CD4-positive, alpha-beta T cell (primary cell): ENCODE measurements at places on chromosomes 6 and 20. TPM values are rescaled to one million over a fixed set of nuclear protein-coding genes. Genes with fewer than 3 reads are reported as not detected.

KCNS1 gene
- not detected for total RNA-seq

- DNase-seq, result no peak
- H3K27ac ChIP-seq, result no peak overlapping the region
- peaks cover 25% of the 10 kb centered on the region for H3K27me3 ChIP-seq
- peaks cover 39% of the 10 kb centered on the region for H3K4me1 ChIP-seq
Measured at GRCh38 chr6:41428996-41429421, 93.6 kb downstream of the NCR2 start.

DNA sequence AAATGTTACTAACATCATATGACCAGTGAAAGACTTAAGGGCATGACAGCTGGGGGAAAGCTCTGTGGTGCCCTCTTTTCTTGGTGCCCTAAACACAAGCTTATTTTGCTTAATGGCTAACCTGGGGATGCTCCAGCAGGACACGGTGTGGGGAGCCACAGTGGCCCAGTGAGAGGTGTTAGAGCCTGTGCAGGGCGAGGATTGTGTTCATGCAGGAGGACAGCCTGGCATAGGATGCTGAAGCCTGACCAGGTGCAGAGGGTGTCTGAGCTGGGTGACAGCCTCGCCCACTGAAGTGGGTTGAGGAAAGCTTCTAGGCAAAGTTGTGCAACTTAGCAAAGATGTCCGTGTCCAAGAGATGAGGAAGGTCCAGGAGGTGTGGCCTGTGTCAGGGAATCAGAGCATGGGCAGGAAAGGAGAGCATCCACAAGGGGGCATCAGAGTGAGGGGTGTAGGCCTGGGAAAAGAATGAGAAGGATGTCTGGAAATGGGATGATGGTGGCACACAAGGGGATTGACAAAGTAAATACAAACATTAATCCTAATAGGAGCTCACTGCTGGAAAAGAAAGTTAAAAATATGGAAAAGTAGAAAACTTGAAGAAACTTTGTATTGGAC lies 33.9 kb downstream of the SLC17A4 start:
- H3K36me3 ChIP-seq, result no peaks in the 10 kb centered on the region
- no peaks in the 10 kb centered on the region for H3K4me1 ChIP-seq
- no peak overlapping the region for H3K27ac ChIP-seq
- H3K4me3 ChIP-seq, result no peak overlapping the region
- H3K27me3 ChIP-seq, result no peaks in the 10 kb centered on the region
- peak; percentile 10 for DNase-seq

GRCh38 chr20:7879883-7880282 lies 60.4 kb downstream of the HAO1 start:
- no peaks in the 10 kb centered on the region for H3K36me3 ChIP-seq
- no peak for DNase-seq
- no peak overlapping the region for H3K4me3 ChIP-seq
- H3K27ac ChIP-seq, result no peak overlapping the region
- H3K4me1 ChIP-seq, result no peaks in the 10 kb centered on the region

ZNFX1 gene
- total RNA-seq, result 50.6 TPM

OXT gene
- total RNA-seq, result 1.1 TPM

EBF4 gene
- total RNA-seq, result 5.1 TPM

- H3K36me3 ChIP-seq, result peaks cover 3% of the 10 kb centered on the region
- H3K27me3 ChIP-seq, result no peaks in the 10 kb centered on the region
- H3K4me1 ChIP-seq, result no peaks in the 10 kb centered on the region
- no peak for DNase-seq
Measured at GRCh38 chr20:20658871-20659431, 53.5 kb downstream of the RALGAPA2 start.

PTCRA gene
- not detected for total RNA-seq

- H3K4me1 ChIP-seq, result no peaks in the 10 kb centered on the region
- no peak for DNase-seq
- no peaks in the 10 kb centered on the region for H3K27me3 ChIP-seq
- no peak overlapping the region for H3K27ac ChIP-seq
- H3K36me3 ChIP-seq, result no peaks in the 10 kb centered on the region
Measured at GRCh38 chr6:5592886-5593519, 331.7 kb downstream of the FARS2 start.

DNA sequence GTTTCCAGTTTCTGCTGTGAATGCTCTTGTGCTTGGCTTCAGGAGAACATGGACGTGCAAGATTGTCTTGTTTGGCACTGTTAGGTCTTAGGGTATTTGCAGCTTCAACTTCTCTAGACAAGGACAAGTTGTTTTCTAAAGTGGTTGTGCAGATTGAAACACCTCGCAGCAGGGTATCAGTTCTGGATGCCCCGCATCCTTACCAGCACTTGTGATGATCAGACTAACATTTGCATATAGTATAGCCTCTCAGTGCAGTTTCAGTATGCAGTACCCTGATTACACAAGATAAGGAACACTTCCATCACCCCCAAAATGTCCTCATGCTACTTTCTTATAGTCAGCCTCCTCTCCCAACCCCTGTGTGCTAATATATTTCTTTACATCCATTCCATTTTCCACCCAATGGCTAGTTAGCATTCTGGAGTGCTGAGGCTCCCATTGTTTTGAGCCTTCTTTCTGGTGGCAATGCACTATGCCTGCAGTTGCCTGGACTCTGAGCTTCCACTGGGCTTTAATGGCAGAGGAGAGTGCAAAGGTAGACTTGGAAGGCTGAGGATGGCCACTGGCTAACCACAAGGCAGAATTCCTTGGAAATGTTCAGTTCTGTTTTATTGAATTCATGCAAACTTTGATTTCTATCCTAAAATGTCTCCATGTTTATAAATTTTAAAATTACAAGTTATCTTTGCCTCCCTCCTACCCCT lies 35.4 kb downstream of the KIF3B start:
- peaks cover 65% of the 10 kb centered on the region for H3K36me3 ChIP-seq
- no peaks in the 10 kb centered on the region for H3K4me1 ChIP-seq
- no peak overlapping the region for H3K4me3 ChIP-seq
- H3K27me3 ChIP-seq, result no peaks in the 10 kb centered on the region
- no peak for DNase-seq

DNA sequence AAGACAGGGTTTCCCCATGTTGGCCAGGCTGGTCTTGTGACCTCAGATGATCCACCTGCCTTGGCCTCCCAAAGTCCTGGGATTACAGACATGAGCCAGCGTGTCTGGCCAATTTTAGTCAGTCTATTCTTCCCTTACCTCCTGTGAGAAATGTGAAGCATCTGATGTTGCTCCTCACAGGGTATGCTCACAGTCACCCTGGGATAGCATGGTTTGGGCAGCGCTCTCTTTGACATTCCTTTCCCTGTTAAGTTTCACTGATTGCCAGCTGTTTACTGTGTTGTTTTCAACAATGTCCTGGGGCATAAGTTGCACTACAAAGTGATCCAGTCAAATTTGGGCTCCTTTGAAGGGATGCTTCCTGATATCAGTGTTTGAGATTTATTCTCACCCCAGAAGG lies 13.1 kb downstream of the CDC5L start:
- no peaks in the 10 kb centered on the region for H3K4me1 ChIP-seq
- H3K4me3 ChIP-seq, result no peak overlapping the region
- no peak overlapping the region for H3K27ac ChIP-seq
- H3K27me3 ChIP-seq, result no peaks in the 10 kb centered on the region

PXDC1 gene
- 0.27 TPM for total RNA-seq

TDRD6 gene
- not detected for total RNA-seq

GGTLC1 gene
- total RNA-seq, result not detected

DNA sequence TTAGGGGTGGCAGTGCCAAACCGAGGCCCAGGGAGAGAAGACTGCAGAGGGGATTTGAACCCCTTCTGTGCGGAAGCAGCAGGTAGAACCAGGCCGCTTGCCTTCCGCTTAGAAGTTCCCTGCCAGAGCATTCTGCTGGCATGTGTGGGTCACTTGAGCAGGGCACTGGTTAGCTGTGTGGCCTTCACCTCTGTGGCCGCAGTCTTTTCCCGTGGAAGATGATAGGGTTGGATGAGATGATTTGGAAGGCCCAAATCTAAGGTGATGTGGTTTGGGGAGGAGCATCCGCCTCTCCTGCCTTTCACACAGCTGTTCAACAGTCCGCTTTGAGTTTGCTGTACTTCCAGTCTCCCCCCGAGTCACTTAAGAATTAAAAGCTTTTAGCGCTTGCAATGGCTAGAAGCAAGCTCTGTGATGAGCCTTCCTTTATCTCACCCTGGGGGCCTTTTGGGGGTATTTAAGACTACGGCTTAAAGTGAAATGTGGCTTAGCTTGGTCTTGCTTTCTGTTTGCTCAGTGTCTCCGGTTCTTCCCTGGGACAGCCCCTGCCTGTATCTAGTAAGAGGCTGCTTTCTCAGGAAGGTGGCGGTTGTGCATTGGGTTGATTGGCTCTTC lies 743 bp downstream of the CMTR1 start:
- H3K4me1 ChIP-seq, result peaks cover 29% of the 10 kb centered on the region
- peak; percentile 9 for DNase-seq
- H3K36me3 ChIP-seq, result peaks cover 32% of the 10 kb centered on the region
- H3K27ac ChIP-seq, result peak overlapping the region; percentile 91
- no peaks in the 10 kb centered on the region for H3K27me3 ChIP-seq
- peak overlapping the region; percentile 98 for H3K4me3 ChIP-seq

LY6G6F gene
- total RNA-seq, result not detected

DNA sequence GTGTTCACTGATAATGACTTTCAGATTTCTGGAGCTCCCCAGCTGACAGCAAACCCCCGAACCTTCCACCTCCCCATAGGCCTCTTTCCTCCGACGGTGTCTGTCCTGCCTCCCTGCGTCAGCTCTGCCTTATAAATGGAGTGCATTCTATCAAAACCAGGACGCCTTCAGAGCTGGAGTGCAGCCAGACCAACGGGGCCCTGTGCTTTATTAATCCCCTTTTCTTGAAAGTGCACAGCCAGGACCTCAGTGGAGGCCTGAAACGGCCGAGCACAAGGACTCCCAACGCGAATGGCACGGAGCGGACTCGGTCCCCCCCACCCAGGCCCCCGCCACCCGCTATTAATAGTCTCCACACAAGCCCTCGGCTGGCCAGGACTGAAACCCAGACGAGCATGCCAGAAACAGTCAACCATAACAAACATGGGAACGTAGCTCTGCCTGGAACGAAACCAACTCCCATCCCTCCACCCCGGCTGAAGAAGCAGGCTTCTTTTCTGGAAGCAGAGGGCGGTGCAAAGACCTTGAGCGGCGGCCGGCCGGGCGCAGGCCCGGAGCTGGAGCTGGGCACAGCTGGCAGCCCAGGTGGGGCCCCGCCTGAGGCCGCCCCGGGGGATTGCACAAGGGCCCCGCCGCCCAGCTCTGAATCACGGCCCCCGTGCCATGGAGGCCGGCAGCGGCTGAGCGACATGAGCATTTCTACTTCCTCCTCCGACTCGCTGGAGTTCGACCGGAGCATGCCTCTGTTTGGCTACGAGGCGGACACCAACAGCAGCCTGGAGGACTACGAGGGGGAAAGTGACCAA lies 42.3 kb upstream of the NAA20 start:
- peaks cover 35% of the 10 kb centered on the region for H3K4me1 ChIP-seq
- DNase-seq, result no peak
- no peak overlapping the region for H3K4me3 ChIP-seq

GRCh38 chr20:7497985-7498384 lies 442.3 kb downstream of the HAO1 start:
- H3K4me3 ChIP-seq, result no peak overlapping the region
- no peak overlapping the region for H3K27ac ChIP-seq
- no peaks in the 10 kb centered on the region for H3K36me3 ChIP-seq
- H3K27me3 ChIP-seq, result no peaks in the 10 kb centered on the region
- no peak for DNase-seq

RAMACL gene
- 0.75 TPM for total RNA-seq

RNF217 gene
- 3.7 TPM for total RNA-seq

DNA sequence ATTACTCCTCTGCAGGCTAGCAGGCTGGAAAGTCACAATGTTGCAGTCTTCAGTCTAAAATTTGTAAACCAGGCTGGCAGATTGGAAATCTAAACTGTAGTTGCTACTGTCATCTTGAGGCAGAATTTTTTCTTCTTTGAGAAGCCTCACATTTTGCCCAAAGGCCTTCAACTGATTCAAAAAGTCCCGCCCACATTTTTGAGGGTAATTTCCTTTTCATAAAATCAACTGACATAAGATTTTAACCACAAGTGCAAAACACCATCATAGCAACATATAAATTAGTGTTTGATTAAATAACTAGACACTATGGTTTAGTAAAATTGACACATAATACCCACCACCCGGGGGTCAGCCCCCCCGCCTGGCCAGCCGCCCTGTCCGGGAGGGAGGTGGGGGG lies 28.4 kb downstream of the HLA-C start:
- no peaks in the 10 kb centered on the region for H3K4me1 ChIP-seq
- no peak overlapping the region for H3K4me3 ChIP-seq
- DNase-seq, result no peak
- H3K36me3 ChIP-seq, result no peaks in the 10 kb centered on the region

DNA sequence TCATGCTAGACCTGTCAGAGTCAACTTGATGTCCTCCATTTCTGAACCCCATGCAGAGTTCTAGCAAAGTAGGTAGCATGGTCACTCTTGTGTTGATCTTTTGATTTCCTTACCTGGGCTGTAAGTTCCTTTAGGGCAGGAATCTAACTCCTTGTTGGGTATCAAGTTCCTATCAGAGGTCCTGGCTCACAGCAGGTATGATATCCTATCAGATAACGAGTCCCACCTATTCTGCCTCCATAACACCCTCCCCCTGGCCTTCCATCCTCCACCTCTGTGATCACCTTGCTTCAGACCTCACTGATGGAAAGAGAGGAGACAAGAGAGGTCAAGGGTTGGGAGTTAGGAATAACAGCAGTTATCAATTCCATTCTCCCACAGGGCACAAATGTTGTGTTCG lies 76.1 kb downstream of the CDC40 start:
- H3K27ac ChIP-seq, result no peak overlapping the region
- no peaks in the 10 kb centered on the region for H3K36me3 ChIP-seq
- peaks cover 11% of the 10 kb centered on the region for H3K27me3 ChIP-seq

DNA sequence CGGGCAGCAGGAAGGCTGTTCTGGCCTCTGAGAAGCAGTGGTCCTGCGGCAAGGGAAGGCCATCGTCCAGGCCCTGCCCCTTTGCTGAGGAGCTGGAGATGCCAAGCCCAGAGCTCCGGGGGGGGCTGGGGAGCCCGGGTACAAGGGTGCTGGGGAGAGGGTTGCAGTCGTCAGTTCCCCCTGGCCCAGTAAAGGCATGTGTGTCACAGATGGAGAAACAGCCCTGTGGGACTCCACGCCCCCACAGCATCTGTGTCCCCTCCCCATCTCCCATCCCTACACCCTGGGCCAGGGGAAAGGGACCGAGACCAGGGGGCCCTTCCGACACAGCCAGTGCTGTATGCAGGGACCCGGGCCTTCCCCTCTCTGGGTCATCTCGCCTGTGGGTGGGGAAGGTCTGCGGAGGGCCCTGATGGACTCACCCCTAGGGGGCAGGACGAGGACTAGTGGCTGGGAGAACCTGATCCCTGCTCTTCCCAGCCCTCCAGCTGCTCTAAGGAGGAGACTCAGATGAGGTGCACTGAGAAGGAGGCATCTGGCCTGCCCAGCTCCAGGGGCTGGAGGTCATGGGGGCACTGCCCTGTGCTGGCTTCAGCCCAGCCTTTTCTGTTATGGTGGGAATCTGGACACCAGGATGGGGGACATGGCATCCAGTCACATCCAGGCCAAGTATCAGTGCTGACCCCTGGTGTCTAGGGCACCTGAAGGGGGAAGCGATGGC lies 609 bp downstream of the MYL9 start:
- H3K4me1 ChIP-seq, result peaks cover 9% of the 10 kb centered on the region
- no peak for DNase-seq
- no peaks in the 10 kb centered on the region for H3K36me3 ChIP-seq
- no peak overlapping the region for H3K4me3 ChIP-seq

GRCh38 chr20:21840991-21841390 lies 135.5 kb downstream of the PAX1 start:
- H3K27ac ChIP-seq, result no peak overlapping the region
- no peaks in the 10 kb centered on the region for H3K27me3 ChIP-seq
- DNase-seq, result no peak
- H3K36me3 ChIP-seq, result no peaks in the 10 kb centered on the region
- H3K4me3 ChIP-seq, result no peak overlapping the region
- no peaks in the 10 kb centered on the region for H3K4me1 ChIP-seq

TMC2 gene
- total RNA-seq, result not detected

GRCh38 chr6:109477184-109477583 lies 5.8 kb downstream of the ZBTB24 start:
- no peak overlapping the region for H3K4me3 ChIP-seq
- no peak overlapping the region for H3K27ac ChIP-seq
- DNase-seq, result no peak

SLC17A9 gene
- 5.5 TPM for total RNA-seq

SLC52A3 gene
- total RNA-seq, result not detected
